Stimulated activated CD4-positive, alpha-beta T cell treated with anti-CD3 and anti-CD28 coated beads, Interleukin-1b, Interleukin-23, amount 100 ng/mL, for 1 hour (primary cell): ENCODE measurements at places on chromosomes 13 and 19.

- no peak for DNase-seq
These were observed 1.1 kb downstream of the MPV17L2 start for GRCh38 chr19:18194181-18194530.

DNA sequence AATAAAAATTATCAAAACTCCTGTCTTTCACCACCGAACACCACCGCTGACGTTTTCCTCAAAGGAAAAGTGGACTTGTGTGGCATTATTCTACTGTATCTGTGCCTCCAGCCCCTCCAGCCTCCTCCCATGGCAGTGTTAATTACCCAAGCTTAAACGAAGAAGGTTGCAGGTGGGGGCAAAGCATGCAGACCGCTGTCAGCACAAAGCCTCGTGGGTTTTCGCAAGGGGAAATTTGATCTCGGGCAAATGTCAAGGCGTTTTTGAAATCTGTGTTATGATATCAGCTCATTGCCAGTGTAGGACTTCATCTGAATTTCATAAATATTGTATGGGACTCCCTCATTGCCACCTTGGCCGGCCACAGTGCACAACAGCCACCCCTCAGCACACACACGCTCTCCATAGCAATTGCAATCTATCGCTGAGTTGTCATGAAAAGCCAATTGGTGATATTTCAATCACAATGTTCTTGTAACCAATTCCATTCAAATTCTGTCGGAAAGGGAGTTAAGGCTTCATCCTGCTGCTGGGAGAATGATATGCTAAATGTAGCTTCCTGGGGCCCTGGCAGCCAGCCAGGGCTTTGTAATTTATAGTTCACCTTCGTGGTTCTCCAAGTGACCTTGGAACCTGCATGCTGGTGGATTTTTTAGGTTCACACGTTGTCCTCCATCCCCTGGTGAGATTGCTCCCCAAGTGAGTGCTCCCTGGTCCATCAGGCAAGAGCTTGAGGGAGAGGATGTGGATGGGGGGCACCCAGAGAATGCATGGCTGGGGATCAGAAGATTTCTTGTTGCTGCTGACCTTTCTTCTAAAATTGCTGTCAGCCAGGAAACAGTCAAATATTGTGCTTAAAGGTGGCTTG lies 16.6 kb downstream of the CHST8 start:
- DNase-seq, result no peak

- DNase-seq, result no peak
These were observed 1266.2 kb downstream of the SLITRK5 start for GRCh38 chr13:88937384-88937783.

DNA sequence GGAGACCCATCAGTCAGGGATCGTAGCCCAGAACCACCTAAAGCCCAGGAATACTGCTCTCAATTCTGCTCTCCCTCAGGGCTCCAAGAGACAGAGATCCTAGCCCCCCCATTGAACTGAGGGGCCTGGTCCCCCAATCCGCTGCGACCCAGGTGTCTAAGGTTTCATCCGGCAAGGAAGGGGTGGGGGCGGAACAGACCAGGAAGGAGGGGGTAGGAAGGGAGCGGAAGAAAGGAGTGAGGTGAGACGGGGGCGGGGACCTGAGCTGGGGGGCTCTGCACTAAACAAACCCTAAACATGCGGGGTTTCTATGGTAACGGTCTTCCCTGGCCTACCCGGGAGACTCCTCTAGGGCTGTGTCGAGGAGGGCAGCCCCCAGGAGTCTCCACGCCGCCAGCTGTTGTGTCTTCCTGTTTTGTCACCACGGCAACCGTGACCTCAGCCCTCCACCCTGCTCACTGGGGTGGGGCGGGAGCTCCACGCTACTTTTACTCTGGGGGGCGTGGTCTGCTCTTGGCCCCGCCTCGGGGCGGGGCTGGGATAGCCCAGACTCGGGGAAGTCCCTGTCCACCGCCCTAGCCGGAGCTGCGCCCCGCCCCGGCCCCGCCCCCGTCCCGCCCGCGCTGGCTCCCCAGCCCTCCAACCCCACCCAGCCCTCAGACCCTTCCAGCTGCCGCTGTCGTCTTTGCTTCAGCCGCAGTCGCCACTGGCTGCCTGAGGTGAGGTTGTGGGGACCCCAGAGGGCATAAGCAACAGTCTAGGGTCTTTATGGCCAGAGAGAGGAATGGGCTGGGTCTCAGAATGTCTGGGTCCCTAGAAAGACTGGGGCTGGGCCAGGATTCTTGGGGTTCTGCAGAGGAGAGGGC lies at the start of gene MYADM:
Gene MYADM, plus strand, starts transcription at position 659 of the 866 bp plus-strand sequence. CDS start 5,647 bp downstream, outside the sequence.
- DNase-seq, result peak; percentile 99

DNA sequence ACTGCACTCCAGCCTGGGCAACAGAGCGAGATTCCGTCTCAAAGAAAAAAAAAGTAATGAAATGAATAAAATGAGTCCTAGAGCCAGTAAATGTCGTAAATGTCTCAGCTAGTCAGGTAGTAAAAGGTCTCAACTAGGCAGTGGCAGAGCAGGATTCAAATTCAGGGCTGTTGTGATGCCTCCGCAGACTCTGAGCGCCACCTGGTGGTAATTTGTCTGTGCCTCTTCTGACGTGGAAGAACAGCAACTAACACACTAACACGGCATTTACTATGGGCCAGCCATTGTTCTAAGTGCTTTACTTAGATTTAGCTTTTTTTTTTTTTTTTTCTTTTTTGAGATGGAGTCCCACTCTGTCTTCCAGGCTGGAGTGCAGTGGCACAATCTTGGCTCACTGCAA lies 30.2 kb downstream of the CYP2F1 start:
- peak; percentile 78 for DNase-seq

DNA sequence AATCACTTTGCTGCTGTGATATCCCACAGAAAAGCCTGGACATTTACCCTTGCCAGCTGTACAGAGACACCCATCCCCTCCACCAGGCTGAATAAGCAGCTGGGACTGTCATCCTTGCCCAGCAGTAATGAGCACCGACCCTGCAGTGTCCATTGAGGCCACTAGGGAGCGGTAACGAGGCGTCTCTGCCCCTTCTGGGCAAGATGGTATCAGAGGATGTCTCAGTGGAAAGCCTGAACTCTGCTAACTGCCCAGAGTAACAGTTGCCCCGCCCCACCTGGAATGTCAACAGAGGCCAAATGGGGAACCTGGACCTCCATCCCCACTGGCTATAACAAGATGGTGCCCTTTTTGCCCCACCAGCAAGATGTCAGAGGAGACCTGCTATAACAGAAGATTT lies 22.8 kb upstream of the CEACAM20 start:
- DNase-seq, result peak; percentile 3

- DNase-seq, result no peak
These were observed 7.8 kb upstream of the CLC start for GRCh38 chr19:39745643-39746042.

DNA sequence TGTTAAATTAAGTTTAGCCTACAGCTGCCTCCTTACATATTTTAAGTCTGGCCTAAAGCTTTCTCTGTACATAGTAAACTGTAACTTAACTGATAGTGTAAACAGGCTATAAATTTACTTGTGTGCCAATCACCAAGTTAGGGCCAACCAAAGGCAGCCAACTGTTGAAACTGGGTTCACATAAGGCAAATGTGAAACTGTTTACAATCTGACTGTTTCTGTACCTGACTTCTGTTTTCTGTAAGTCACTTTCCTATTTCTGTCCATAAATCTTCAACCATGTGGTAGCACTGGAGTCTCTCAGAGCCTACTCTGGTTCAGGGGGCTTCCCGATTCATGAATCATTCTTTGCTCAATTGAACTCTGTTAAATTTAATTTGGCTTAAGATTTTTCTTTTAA lies 103.1 kb downstream of the RAP2A start:
- DNase-seq, result no peak

DNA sequence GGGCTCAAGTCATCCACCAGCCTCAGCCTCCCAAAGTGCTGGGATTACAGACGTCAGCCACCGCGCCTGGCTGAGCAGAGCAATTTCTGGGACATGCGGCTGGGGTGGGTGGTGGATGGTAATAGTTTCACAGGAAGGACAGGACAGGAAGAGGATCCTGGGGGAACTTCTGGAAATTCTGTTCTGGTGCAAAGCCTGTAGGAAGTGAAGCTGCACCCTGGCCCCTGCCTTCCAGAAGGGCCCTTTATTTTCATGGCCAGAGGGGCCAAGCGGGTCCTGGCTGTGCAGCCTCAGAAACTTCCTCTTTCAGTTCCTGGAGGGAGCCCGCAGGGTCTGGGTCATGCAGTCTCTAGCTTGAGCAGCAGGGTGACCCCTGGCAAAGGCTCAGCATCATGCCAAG lies 15.7 kb downstream of the FEM1A start:
- no peak for DNase-seq
